ENCODE measurements at places on chromosomes 4 and X.

DNA sequence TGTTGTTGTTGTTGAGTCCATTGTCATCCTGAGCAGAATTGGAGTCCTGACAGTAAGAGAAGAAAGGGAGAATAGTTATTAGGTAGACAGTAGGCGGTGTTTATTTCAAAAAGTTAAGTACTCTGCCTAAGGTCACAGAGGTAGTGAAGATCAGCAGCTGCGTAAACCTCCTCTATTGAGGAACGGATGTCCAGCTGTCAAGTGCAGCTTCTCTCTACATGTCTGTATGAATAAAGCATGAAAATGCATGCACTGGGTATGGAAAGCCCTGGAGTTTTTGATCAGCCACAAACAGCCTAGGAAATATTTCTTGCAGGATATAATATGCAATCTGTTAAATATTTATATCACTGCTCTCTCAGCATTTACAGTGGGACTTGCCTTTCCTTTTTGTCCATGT lies 109.4 kb upstream of the CBLL2 start:
- DNase-seq, result no peak

- no peak for DNase-seq
Measured at GRCh38 chr4:11937941-11938340, 509.2 kb upstream of the HS3ST1 start.

DNA sequence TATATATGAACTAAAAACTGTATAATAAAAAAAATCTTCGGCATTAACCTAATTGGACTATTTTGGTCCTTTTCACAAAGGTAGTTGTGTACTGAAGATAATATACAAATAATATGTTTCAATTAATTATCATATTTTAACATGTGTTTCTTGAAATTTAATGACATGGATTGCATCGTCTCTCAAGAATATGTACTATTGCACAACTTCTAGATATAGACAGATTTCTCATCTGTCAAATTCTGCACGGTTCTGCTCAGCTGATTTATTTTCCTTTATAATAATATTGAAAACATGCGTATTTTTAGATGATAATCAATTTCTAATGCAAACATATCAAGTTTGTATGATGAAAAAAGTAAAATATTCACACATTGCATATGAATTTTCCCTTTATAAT lies 498.7 kb upstream of the PABPC4L start:
- DNase-seq, result no peak

- no peak for DNase-seq
Measured at GRCh38 chr4:181677201-181677600, 566.0 kb upstream of the TENM3 start.

Measured in hippocampal formation (tissue), 2 donors.